CD8-positive, alpha-beta T cell (primary cell): ENCODE measurements at places on chromosomes 3 and 15. TPM values are rescaled to one million over a fixed set of nuclear protein-coding genes. Genes with fewer than 3 reads are reported as not detected.

SEMA5B gene
- not detected for total RNA-seq

NDUFB5 gene
- total RNA-seq, result 25.6 TPM

CLDN16 gene
- not detected for total RNA-seq

ST8SIA2 gene
- not detected for total RNA-seq

PRTG gene
- not detected for total RNA-seq

CCR1 gene
- total RNA-seq, result 1.2 TPM

CERS3 gene
- total RNA-seq, result 0.92 TPM

C15orf39 gene
- 36.6 TPM for total RNA-seq

GOLGA6B gene
- total RNA-seq, result not detected

CAMKV gene
- not detected for total RNA-seq

CCR4 gene
- total RNA-seq, result 7.5 TPM

CYP11A1 gene
- total RNA-seq, result not detected

ASTE1 gene
- total RNA-seq, result 24.6 TPM

BBX gene
- total RNA-seq, result 77.9 TPM

COL7A1 gene
- 1.6 TPM for total RNA-seq

CACNA2D2 gene
- 7.2 TPM for total RNA-seq

CCDC54 gene
- not detected for total RNA-seq
